Fibroblast of villous mesenchyme (primary cell): ENCODE measurements at places on chromosomes 12 and 14. TPM values are rescaled to one million over a fixed set of nuclear protein-coding genes. Genes with fewer than 3 reads are reported as not detected.
A peak's percentile ranks its signal among the peaks of the same experiment; 100 is the strongest.

DNA sequence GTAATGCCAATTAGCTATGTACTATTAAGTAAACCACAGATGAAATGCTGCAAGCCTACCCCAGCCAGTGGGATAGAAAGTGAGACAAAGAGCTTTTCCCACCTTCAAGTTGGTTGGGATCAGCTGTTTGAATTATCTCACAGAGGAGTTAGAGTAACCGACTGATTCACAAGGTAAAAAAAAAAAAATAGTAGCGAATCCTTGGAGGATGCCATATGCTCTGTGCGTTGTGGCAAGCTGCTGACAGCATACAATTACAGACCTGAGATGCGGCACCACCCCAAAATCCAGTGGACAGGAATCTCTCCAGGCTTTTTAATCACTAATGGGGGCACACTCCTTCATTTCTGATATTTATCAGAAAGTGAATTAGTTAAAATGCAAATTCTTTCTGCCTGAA lies 157.0 kb upstream of the RMST start:
- no peak for DNase-seq

DNA sequence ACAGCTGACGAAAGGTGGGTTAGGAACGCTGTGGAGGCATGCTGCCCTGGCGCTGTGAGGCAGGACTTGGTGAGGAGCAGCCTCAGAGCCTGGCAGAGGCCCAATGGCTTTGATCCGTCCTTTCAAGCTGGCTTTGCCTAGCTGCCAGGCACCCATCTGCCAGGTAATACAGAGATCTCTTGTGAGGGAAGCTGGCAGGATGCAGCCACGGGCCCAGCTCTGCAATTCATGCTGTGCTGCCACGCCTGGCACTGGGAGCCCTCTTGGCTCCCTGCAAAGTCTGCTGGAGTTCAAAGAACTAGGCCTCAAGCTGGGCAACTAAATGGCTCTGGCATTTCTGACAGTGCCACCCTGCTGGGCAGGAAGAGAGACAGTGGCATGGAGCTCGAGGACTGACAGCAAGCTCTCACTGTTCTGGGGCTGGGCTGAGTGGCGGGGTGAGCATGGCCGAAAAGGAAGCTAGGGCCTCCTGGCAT lies 18.7 kb downstream of the IQSEC3 start:
- DNase-seq = no peak

The CGRRF1 gene
- total RNA-seq = 12.2 and 17.3 TPM in 2 replicates

DNA sequence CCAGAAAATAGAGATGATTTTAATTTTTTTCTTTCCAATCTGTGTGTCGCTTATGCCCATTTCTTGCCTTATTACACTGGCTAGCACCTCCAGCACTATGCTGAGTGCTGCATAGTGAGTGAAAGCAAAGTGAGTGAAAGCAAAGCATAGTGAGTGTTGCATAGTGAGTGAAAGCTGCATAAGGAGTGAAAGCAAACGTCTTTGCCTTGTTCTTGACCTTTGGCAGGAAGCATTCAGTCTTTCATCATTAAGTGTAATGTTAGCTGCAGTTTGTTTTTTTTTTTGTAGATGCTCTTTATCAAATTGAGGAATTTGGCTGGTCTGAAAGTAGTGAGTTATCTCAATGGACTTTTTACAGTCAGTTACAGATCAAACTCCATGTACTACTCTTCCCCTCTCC lies 6.9 kb upstream of the CORO1C start:
- DNase-seq = no peak

DNA sequence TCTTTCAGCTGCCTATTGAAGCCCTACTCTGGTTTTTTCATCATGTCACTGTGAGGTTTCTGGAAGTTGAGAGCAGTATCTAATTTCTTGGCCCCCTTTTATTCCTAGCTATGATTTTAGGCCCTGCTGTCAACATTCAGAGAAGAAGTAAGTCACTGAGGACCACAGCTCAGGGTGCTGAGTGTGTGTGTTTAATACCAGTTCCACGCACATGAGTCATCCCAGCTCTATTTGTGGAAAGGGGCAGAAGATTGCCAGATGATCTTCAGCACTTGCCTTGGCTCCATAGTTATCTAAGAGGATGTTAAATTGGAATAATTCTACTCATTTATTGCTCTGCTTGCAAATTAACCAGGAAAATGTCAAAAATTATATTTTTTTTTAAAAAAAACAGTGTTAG lies 65.5 kb upstream of the SLC38A4 start:
- DNase-seq = peak; percentile 28

The TMEM233 gene
- total RNA-seq = not detected in 2 replicates

- no peak for DNase-seq
Observed at GRCh38 chr12:89983622-89984021, 275.0 kb upstream of the ATP2B1 start.

DNA sequence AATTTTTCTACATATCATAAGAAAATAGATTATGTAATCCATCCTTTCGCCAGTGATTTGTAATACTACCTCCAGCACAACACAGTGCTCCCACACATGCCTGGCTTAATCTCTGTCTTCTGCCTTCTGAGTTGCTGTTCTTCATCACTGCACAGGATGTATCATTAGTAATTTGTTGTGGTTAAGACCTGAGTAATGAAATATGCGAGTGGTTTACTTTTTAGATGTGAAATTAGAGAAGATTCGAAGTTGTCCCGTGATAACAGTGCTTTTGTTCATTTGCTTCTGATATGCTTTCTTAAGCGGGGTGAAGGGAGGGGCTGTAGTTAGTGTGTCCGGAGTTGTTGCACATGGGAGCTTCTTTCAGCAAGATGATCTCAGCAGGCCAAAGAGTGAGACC lies 18.1 kb downstream of the KRT85 start:
- DNase-seq = peak; percentile 53

GRCh38 chr14:104782808-104783139 lies 12.8 kb downstream of the AKT1 start:
- no peak for DNase-seq

The TMEM30B gene
- total RNA-seq = 0.32 TPM in 1 of 2 replicates, not detected in the other

The GPR135 gene
- total RNA-seq = 3.9 and 6.5 TPM in 2 replicates
